Activated CD4-positive, CD25-positive, alpha-beta regulatory T cell treated with anti-CD3 and anti-CD28 coated beads, Interleukin-2, amount 50 U/mL, for 72 hours (primary cell): ENCODE measurements at places on chromosomes 1 and 21.

GRCh38 chr21:41726970-41727783 lies 39.7 kb downstream of the RIPK4 start:
- no peak for DNase-seq

DNA sequence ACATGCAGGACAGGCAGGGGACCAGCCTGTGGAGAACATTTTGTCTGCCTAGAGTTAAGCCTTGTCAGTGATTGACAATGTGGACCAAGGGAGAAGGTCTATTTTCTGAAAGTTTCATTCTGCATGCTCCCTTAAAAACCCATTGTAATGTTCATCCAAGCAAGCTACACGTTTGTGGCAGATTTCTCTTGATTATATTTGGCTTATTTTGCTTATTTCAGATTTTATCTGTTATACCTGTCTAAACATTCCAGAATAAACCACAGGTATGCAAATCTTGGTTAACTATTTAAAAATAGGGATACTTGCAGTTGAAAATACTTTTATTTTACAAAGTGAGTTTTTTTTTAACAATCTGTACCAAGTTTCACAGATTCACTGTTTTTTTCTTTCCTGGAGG lies 78.2 kb upstream of the F3 start:
- no peak for DNase-seq

- peak; percentile 19 for DNase-seq
These were observed 8.5 kb downstream of the FTCD start for GRCh38 chr21:46146856-46147255.

- DNase-seq: no peak
These were observed 38.0 kb downstream of the TMEM50B start for GRCh38 chr21:33441489-33442477.

GRCh38 chr1:2248854-2249558 lies 20.9 kb downstream of the SKI start:
- no peak for DNase-seq

DNA sequence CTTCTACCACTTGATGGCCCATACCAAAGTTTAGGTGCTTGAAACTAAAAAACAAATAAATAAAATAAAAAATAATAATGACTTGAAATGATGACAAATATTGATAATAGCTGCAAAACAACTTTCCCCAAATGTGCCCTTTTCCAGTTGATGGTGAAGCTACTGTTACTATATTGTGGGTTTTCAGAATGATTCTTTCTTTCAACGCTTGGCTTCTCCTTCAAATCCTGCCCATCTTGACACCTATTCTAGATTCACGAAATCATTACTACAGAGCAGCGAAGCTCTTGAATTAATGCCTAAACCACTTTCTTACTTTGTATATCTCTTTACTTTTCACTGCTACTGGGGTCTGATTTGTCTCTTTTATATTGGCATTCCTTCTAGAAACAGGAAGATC lies 9.2 kb upstream of the C1orf141 start:
- DNase-seq: no peak

DNA sequence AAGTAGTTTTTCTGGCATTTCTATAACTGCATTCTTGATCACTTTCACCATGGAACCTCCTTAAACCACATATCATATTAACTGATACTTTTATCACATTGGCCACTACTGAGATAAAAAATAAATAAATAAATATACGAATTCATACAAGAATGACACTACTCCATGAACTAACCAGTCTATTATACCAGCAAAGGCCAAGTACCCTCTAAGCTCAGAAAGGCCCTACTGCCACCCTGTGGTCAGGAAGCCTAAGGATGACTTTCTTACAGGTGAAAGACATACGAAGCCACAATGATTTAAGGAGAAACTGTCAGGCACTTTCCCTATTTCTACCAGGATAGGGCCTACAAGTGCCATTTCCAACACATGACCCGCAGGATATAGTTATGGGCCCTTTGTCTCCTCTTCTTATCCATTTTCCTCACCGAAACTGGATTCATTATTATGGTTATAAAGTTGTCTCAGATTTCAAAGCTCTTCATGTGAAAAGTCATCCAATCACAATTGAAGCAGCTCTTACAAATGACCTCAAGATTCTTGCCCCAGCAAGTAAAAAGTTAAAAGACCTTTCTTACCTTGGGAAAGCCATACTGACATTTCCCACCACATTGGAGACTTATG lies 23.9 kb downstream of the DNAJC8 start:
- DNase-seq: no peak

- no peak for DNase-seq
These were observed 2.1 kb upstream of the OTUD7B start for GRCh38 chr1:150012611-150013010.
